ENCODE measurements at places on chromosomes 6 and 20.

GRCh38 chr6:140001821-140002341 lies 627.4 kb upstream of the CITED2 start:
- no peak overlapping the region for H3K4me3 ChIP-seq
- no peaks in the 10 kb centered on the region for H3K36me3 ChIP-seq
- no peak for DNase-seq
- no peak overlapping the region for H3K27ac ChIP-seq
- H3K4me1 ChIP-seq = no peaks in the 10 kb centered on the region

- DNase-seq = no peak
- no peaks in the 10 kb centered on the region for H3K36me3 ChIP-seq
- H3K27ac ChIP-seq = no peak overlapping the region
- H3K27me3 ChIP-seq = no peaks in the 10 kb centered on the region
- no peak overlapping the region for H3K4me3 ChIP-seq
- H3K4me1 ChIP-seq = no peaks in the 10 kb centered on the region
These were observed 55.0 kb downstream of the FILIP1 start for GRCh38 chr6:75438442-75439116.

GRCh38 chr6:32087574-32088486 lies 21.3 kb downstream of the TNXB start:
- no peaks in the 10 kb centered on the region for H3K36me3 ChIP-seq
- peaks cover 27% of the 10 kb centered on the region for H3K27me3 ChIP-seq
- H3K27ac ChIP-seq = no peak overlapping the region
- DNase-seq = peak; percentile 86

DNA sequence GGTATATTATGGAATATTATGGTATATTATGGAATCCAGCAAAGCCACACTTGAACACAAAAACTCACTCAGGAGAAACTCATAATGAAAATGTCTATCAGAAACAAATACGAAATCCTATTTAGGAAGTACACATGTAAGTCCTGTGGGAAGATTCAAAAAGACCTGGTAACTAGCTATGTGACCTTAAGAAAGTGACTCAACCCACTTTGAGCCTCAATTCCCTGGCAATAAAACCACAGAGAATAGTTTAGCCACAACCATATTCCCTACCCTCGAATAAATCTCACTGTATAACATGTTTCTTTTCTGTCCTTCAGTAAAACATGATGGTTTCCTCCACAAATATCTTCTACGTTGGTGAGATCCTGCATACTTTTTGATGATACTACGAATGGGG lies 56.4 kb downstream of the ZMYND8 start:
- H3K4me3 ChIP-seq = no peak overlapping the region
- H3K36me3 ChIP-seq = peaks cover 79% of the 10 kb centered on the region
- H3K27ac ChIP-seq = no peak overlapping the region
- no peaks in the 10 kb centered on the region for H3K27me3 ChIP-seq
- no peak for DNase-seq

GRCh38 chr6:34157236-34157830 lies 11.4 kb upstream of the GRM4 start:
- no peaks in the 10 kb centered on the region for H3K36me3 ChIP-seq
- no peak for DNase-seq
- H3K4me1 ChIP-seq = no peaks in the 10 kb centered on the region
- H3K4me3 ChIP-seq = no peak overlapping the region
- H3K27me3 ChIP-seq = peaks cover 9% of the 10 kb centered on the region

- no peak overlapping the region for H3K27ac ChIP-seq
- H3K4me3 ChIP-seq = no peak overlapping the region
- no peak for DNase-seq
- no peaks in the 10 kb centered on the region for H3K27me3 ChIP-seq
- no peaks in the 10 kb centered on the region for H3K36me3 ChIP-seq
These were observed 42.2 kb upstream of the SMAP1 start for GRCh38 chr6:70625436-70625835.

GRCh38 chr20:20734475-20734948 lies 22.1 kb upstream of the RALGAPA2 start:
- H3K4me1 ChIP-seq = peaks cover 26% of the 10 kb centered on the region
- peak; percentile 87 for DNase-seq
- H3K27me3 ChIP-seq = no peaks in the 10 kb centered on the region

DNA sequence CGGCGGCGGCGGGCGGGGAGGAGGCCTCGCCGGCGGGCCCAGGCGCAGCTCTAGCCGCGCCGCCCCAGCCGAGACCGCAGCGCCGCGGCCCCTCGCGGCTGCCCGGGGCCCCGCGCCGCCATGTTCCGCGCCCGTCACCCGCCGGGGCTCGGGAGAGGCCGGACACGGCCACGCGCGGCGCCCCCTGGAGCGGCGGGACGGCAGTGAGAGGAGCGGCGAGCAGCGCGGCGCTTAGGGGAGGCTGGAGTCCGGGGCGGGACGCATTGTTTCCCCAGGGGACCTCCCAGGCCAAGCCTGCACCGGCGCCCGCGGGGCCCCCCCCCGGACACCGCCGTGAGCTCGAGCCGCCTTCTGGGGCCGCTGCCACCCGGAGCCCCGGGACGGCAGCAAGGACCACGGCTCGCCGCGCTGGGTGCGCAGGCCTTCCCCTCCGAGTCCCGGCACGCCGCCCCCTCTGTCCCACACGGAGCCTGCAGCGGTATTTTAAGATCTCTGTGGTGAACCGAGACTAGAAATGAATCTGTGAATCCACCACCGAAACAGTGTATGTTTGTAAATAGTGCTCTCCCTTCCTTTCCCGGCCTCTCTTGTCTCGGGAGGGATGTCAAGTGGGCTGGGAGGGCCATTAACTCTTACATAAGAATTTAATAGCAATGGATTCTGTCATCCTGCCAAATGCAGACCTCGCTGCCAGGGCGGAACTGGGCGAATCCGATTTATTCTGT lies 424 bp upstream of the KIF13A start:
- peak; percentile 78 for DNase-seq
- peak overlapping the region; percentile 40 for H3K27ac ChIP-seq
- H3K27me3 ChIP-seq = no peaks in the 10 kb centered on the region
- peaks cover 28% of the 10 kb centered on the region for H3K4me1 ChIP-seq
- peak overlapping the region; percentile 90 for H3K4me3 ChIP-seq

DNA sequence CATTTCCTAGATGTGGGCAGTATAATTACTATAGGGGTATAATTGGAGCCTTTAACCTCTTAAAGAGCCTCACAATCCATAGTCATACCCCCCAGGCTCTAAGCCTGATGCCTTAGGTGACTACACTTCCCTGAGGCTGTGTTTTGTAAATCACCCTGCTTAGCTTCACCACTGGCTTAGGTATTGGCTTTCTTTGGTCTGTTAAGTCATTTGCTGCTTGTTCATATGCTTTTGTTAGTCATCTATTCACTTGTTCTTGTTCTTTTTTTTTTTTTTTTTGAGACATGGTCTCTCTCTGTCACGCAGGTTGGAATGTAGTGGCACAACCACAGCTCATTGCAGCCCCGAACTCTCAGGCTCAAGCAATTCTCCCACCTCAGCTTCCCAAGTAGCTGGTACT lies 26.7 kb downstream of the KAT14 start:
- H3K4me3 ChIP-seq = no peak overlapping the region
- DNase-seq = no peak
- H3K36me3 ChIP-seq = peaks cover 21% of the 10 kb centered on the region
- H3K27me3 ChIP-seq = no peaks in the 10 kb centered on the region
- no peak overlapping the region for H3K27ac ChIP-seq

- no peaks in the 10 kb centered on the region for H3K36me3 ChIP-seq
- no peaks in the 10 kb centered on the region for H3K27me3 ChIP-seq
- H3K27ac ChIP-seq = no peak overlapping the region
- H3K4me1 ChIP-seq = peaks cover 12% of the 10 kb centered on the region
- no peak for DNase-seq
- no peak overlapping the region for H3K4me3 ChIP-seq
These were observed 8.0 kb downstream of the NCOA3 start for GRCh38 chr20:47509685-47510084.

GRCh38 chr6:168363302-168363701 lies 43.7 kb upstream of the DACT2 start:
- no peak overlapping the region for H3K4me3 ChIP-seq
- H3K4me1 ChIP-seq = peaks cover 11% of the 10 kb centered on the region
- H3K36me3 ChIP-seq = no peaks in the 10 kb centered on the region
- H3K27ac ChIP-seq = no peak overlapping the region
- no peaks in the 10 kb centered on the region for H3K27me3 ChIP-seq

DNA sequence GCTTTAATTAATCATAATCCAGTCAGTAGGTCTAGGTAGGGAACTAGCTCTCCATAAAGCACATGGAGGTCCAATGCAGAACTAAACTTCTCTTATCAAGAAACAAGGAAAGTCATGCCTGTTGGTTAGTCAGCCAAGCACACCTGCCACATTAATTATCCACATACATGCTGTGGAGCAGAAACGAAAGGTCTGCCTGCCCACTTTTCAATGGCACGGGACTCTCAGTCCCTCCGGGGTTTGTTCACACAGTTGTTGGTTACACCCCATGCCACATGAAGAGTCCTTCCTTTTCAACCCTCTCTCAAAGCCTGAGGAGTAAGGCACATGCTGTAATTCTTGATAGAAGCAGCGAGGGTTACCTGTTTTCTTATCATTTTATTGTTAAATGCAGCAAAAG lies 1096.4 kb upstream of the MAP3K7 start:
- no peak overlapping the region for H3K27ac ChIP-seq
- no peaks in the 10 kb centered on the region for H3K36me3 ChIP-seq
- DNase-seq = no peak
- H3K4me1 ChIP-seq = no peaks in the 10 kb centered on the region

GRCh38 chr20:21109144-21109543 lies 3.0 kb upstream of the LINC00237 start:
- DNase-seq = no peak
- H3K4me3 ChIP-seq = no peak overlapping the region
- H3K27ac ChIP-seq = no peak overlapping the region

DNA sequence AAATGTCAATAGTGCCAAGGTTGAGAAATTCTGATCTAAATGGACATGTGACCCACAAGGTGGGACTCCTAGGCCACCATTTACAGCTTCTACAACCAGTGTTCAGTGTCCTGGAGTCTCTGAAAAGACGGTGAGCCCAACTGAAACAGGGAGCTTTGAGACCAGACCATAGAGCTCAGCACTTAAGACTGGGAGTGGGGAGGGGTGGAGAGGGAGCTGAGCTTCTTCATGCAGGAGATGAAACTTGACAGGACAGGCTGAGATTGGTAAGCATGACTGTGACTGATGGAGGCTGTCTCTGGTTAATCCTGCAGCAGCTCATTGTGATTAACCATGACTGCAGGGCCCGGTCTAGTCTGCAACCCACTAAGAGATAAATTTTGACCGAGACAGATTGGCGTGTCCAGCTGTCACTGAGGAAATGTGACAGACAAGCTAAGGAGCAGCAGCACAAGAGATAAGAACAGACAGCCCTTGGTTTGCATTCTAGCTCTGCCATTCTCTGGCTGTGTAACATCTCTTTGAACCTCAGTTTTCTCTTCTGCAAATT lies 1.4 kb upstream of the AAR2 start:
- H3K4me3 ChIP-seq = no peak overlapping the region
- no peak for DNase-seq
- H3K4me1 ChIP-seq = peaks cover 5% of the 10 kb centered on the region
- H3K27me3 ChIP-seq = no peaks in the 10 kb centered on the region
- no peak overlapping the region for H3K27ac ChIP-seq
- H3K36me3 ChIP-seq = peaks cover 7% of the 10 kb centered on the region

DNA sequence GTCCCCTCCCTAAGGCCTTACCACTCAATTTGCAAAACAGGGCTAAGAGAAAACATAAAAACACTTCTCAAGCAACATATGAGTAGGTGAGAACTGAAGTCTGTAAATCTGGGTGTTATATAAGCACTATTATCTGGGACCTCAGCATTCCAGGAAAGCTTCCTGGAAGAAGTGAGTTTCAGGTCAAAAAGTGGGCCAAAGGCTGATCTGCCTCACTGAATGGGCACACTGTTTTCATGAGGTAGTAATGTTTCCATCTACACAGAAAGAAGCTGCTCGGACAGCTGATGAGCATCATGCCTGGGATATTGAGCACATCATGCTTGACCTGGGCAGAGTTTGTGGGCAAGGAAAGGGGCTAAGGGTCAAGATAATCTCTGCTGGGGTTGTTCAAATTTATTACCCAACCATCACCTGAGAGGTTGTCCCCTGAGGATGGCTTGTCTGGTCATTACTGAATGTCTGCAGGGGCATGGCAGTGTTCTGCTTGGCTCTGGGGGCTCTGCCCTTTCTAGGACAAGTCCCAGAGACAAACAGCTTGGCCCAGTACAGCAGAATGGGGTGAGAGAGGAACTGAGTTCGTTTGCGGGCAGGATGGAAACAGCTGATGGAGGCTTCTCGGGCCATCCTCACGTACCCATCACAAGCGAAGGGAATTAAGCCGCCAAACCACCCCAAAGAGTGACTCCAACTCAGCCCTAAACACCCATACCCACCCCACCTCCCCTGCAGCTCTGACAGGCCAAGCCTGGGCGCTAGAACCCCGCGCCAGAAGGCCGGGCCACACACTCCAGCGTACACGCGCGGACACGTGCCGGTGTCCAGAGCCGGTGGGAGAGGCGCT lies 1.2 kb upstream of the SYNJ2 start:
- H3K4me1 ChIP-seq = peaks cover 12% of the 10 kb centered on the region
- H3K36me3 ChIP-seq = no peaks in the 10 kb centered on the region
- H3K4me3 ChIP-seq = peak overlapping the region; percentile 75
- H3K27me3 ChIP-seq = no peaks in the 10 kb centered on the region
- DNase-seq = no peak

DNA sequence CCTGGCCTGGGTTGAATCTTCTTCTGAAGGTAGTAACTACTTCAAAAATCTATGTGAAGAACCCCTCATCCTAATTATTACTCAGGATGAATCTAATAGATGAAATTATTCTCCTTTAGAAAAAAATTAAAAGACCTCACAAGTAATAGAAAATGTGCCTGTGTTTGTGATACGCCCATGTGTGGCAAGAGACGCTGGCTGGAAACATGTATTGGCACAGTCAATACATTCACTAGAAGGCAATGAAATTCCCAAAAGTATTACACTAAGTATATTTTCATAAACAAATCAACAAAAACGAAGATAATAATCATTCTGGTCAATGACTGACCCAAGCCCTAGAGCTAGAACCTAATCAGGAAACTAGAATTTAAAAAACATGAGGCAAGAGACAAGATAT lies 64.0 kb downstream of the B4GALT5 start:
- no peaks in the 10 kb centered on the region for H3K4me1 ChIP-seq
- H3K27ac ChIP-seq = no peak overlapping the region
- no peak for DNase-seq
- H3K36me3 ChIP-seq = peaks cover 62% of the 10 kb centered on the region

DNA sequence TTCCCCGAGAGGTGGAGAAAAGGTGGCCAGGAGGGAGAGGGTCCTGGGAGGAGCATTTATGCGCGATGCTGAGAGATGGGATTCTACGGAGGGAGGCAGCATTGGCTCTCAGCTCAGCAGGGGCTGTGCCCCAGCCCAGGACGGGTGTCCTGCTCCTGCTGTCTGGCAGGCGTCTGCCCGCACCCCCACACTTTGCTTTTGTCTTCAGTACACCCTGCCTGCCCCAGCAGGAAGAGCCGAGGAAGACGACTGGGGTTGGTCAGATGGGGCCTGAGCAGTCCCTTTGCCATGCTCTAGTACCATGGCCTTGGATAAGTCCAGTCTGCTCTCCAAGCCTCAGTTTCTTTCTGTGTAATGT lies 68.5 kb downstream of the TCP11 start:
- no peak overlapping the region for H3K4me3 ChIP-seq
- DNase-seq = no peak
- H3K27ac ChIP-seq = no peak overlapping the region
- no peaks in the 10 kb centered on the region for H3K27me3 ChIP-seq
